T-helper 22 cell (primary cell): ENCODE measurements at places on chromosomes 1 and 21.

DNA sequence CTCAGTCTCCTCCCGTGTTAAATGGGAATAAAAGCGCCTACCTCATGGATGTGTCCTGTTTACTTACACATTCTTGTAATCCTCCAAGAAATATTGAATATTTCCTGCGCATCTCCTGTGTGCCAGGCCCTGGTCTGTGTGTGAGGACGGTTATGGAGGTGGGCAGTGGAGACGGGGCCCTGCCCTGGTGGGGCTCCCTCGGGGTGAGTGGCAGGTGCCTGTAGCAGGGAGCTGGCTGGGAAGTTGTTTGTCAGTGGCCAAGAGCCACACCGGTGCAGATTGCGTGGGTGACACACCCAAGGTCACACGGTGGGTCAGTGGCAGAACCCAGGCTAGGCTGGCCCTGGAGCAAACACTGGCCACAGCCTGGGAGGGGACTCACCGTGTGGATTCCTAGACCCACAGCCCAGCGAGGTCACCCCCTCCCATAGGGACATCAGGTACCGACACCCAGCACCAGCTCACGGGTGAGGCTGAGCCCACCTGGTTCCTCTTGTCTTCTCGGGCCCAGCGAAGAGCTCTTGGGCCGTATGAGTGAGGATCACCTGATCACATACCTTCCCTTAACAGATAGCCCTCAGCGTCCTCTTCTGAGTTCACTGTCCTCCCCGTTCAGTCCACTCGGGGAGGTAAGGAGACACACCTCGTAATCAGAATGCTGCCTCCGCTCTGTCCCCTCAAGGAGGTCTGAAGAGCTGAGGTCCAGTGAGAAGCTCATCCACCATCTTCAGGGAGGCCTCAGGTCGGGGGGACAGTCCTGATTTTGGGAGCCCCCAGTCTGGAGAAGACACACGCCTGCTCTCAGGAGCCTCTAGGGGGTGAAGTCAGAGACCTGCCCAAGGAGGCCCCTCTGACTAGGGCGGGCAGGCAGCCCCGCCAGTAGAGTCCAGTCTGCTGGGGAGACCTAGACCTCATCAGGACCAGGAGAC, 349.6 kb downstream of the MATN1 start:
- DNase-seq = no peak

- no peak for DNase-seq
Measured at GRCh38 chr1:180652792-180653191, 21.0 kb downstream of the XPR1 start.

- DNase-seq = no peak
Measured at GRCh38 chr1:184824691-184825323, 70.1 kb upstream of the EDEM3 start.

DNA sequence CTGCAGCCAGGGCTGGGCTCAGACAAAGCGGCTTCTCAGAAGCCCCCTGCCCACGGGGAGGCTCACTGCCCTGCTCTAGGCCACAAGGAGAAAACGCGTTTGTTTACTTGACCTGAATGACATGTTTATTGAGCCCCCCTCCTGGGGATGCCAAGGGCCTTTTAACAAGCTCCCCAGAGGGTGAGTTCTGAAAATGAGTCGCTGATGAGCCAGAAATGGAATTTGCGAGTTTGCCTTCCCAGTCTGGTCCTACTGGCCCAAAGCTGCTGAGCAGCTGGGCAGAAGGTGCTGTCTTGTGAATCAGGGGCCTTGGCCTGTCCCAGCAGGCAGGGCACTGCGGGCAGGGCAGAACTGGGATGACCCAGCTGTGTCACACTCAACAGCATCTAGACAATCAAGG, 120.6 kb downstream of the SYF2 start:
- no peak for DNase-seq

DNA sequence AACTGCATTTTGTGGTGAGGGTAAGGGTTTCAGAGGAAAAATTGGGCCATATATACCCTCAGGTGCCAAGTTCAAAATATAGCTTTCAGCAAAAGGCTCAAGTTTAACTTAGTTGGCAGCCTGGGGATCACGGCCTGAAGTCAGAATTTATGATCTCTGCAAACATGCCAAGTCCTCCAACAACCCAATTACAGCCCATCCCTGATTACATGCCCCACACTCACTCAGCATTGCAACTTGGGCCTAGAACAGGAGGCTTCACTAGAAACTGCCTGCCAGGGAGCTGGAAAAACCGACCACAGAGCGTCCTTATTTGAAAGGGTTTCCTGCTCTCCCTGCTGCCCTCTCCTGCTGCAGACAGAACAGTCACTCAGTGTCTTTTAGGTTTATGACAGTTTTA, 12.4 kb downstream of the FYB2 start:
- no peak for DNase-seq

DNA sequence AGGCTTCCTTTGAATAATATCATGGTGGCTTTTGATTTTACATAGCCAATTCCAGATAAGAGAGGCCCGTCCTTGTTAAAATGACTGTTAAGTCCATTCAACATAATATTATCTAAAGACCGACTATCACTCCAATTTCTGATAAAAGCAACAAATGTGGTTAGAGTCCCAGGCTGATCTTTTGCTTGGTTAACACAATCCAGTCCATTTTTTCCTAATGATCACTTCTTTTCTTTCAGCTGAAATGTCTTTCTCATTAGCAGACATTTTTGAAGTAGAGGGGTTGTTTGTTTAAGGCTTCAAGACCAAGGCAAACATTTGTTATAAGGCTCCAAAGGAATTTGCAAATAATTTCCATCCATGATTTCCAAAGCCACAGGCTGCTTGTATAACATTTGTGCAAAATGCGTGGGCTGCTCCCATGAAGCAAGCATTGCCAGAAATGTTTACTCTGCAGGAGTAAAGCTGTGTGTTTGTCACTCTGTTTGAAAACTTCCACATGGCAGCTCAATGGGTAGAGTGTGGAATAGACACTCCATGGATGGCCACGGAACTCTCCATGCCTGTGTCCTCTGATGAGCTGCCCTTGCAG, 111.5 kb downstream of the PSMG1 start:
- no peak for DNase-seq

- DNase-seq = no peak
Measured at GRCh38 chr1:32894681-32895080, 6.5 kb downstream of the TMEM54 start.
